NB4 (cell line): ENCODE measurements at places on chromosomes 6 and 20.

- no peak for DNase-seq
These were observed 13.5 kb downstream of the ZC2HC1B start for GRCh38 chr6:143877584-143878271.

GRCh38 chr6:95087394-95088097, 489.8 kb upstream of the MANEA start:
- DNase-seq: no peak

- peak; percentile 76 for DNase-seq
These were observed 554.5 kb upstream of the MAP3K7 start for GRCh38 chr6:91141346-91141745.

DNA sequence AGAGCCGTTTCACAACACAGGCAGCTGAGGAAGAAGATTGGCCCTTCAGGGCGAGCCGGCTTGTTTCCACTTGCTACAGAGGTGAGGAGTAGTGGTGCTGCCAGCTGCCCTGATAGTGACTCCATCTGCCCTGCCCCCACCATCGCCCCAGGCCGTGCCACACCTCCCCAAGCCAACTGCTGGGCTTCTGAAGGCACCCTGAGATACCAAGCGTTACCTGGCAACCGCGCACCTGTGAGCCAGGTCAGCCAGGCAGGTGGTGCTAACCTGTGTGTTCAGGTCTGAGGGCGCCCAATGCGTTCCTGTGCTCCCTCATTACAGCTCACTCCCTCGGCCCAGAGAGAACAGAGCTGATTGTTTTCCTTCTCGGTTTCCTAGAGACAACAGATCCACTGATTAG, 299.1 kb upstream of the ID4 start:
- DNase-seq: no peak

GRCh38 chr20:18187020-18187419, 49.4 kb downstream of the KAT14 start:
- DNase-seq: no peak

DNA sequence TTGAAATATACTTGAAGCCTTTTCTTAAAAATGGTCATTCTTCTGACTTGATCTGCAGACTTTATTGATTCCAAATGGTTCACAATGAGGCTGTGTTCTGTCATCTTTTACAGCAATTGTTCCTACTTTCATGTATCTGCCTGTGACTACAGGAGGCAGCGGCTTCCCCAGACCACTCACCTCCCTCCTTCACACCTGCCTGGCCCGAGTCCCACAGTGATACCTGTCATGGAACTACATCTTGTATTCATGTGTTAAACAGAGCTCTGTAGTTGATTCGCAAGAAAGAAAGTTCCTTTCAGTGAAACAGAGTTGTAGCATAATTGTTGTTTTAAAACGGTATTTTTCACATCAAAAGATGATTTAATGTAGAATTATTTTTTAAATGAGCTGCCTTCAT, 673.5 kb upstream of the AGPAT4 start:
- DNase-seq: no peak

DNA sequence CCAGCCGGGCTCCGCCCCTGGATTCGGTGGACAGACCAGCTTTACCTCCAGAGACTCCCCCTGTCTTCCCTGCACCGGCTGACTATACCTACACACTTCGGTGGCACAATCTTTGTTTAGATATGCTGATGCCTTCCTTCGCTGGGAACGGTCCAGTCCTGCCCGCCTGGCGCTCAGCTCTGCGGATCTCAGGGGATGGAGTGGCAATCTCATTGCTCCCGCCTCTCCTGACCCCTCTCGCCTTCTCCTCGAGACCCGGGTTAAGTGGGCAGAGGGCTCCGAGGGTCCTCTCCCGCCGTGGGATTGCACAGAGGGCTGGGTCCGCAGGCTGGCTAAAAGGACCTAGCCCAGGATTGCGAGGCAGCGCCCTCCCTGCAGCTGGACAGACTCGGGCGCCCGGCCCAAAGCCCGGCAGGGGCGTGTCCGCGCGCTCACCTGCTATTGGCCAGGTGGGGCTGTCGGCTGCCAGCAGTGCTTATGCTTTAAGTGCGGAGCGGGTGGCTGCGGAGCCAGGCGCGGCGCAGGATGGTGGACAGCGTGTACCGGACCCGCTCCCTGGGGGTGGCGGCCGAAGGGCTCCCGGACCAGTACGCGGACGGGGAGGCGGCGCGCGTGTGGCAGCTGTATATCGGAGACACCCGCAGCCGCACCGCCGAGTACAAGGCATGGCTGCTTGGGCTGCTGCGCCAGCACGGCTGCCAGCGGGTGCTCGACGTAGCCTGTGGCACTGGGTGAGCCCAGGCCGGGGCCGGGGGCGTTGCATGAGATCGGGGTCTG, at the start of gene GNMT:
Gene GNMT (plus strand): TSS at position 512 of the 777 bp plus-strand sequence. CDS start 14 bp downstream, at position 526.
- DNase-seq: no peak

DNA sequence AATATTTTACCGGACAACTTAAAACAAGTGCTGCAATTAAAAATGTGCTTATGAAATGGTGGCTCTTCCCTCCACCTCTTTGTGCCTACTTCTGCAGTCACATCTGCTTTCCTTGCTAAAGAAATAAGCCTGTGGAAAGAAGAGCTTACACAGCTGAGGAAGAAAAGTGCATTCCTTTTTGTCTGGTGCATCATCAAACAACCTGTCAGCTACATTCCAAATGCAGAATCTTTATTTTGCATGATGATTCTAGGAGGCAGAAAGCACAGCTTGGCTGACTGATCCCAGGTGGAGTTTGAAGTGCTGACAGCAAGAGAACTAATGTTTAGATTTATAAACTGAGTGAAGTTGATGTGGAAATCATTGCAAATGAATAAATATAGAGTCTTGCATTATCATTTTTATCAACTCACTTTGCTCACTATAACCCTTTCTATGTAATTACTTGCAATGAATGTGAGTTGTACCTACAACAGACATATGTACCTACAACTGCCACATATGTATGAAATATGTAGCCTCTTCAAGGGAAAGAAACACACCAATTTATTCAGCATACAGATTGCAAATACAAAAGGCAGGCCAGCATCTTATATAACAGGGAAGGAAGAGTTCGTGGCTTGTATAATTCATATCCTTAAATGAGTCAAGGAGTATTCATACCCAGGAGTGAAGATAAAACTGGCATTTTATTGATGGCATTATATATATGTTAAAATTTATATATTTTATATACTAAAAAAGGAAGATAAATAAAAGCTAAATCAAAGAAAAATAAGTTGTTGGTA, 223.4 kb upstream of the MCHR2 start:
- no peak for DNase-seq

GRCh38 chr6:51468704-51469103, 618.7 kb downstream of the PKHD1 start:
- no peak for DNase-seq

DNA sequence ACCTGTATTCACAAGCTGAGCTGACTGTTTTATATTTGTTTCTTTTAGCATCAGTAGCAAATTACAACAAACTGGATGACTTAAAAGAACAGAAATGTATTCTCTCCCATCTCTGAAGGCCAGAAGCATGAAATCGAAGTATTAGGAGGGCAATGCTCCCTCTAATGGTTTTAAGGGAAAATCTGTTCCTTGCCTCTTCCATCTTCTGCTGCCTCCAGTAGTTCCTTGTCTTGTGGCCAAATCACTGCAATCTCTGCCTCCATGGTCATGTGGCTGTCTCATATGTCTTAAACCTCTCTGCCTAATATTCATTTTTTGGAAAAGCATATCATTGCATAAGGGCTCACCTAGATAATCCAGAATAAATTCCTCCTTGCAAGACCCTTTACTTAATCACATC, 25.2 kb upstream of the ASCC3 start:
- no peak for DNase-seq

GRCh38 chr6:17589406-17590096, 10.6 kb upstream of the FAM8A1 start:
- no peak for DNase-seq

- DNase-seq: no peak
These were observed 91.9 kb downstream of the CCDC170 start for GRCh38 chr6:151585741-151586140.

- DNase-seq: no peak
These were observed 574 bp downstream of the ARHGAP40 start for GRCh38 chr20:38602185-38602581.

GRCh38 chr20:19095762-19096161, 116.7 kb upstream of the SLC24A3 start:
- DNase-seq: no peak

GRCh38 chr6:33672808-33673207, 38.7 kb downstream of the UQCC2 start:
- DNase-seq: peak; percentile 90

DNA sequence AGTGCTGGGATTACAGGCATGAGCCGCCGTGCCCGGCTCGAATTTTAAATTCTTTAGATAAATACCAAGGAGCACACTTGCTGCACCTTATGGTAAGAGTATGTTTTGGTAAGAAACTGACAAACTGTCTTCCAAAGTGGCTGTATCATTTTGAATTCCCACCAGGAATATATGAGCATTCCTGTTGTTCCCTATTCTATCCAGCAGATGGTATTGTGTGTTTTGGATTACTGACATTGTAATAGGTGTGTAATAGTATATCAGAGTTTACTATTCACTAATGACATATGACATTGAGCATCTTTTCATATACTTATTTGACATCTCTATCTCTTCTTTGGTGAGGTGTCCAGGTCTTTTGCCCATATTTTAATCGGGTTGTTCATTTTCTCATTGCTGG, 40.5 kb downstream of the TGM6 start:
- DNase-seq: no peak

GRCh38 chr20:53550280-53551187, 43.1 kb downstream of the ZNF217 start:
- peak; percentile 60 for DNase-seq
